ENCODE measurements at places on chromosomes 12 and 14.

GRCh38 chr12:120999191-121000120 lies 16.8 kb downstream of the C12orf43 start:
- DNase-seq, result no peak

DNA sequence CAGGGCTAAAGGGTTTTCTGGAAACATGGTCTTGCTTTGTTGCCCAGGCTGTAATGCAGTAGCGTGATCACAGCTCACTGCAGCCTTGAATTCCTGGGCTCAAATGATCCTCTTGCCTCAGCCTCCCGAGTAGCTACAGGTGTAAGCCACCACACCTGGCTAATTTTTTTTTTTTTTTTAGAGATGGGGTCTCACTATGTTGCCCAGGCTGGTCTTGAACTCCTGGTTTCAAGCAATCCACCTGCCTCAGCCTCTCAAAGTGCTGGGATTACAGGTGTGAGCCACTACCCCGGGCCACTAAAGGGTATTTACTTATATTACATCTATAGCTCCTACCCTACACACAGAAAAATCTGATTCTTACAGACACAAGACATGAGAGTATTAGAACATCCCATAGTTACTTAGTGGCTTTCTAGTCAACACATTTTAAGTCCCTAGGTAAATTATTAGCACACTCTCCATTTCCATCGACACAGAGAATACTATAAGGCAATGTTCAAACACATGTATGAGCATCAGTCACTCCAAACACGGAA lies 6.2 kb upstream of the DCAF11 start:
- no peak for DNase-seq

DNA sequence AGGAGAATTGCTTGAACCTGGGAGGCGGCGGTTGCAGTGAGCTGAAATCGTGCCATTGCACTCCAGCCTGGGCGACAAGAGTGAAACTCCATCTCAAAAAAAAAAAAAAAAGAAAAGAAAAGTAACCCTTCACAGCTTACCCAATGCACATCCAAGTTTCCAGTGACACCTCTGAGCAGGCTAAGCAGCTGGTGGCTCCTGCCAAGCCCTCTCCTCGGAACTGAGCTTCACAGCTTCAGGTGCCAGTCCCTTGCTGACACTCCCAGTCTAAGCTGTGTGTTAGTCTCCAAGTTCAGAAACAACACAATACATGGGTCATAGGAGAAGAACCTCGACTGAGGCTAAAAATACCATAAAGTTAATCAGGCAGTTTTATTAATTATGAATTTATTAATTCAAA lies 7.9 kb downstream of the CD9 start:
- DNase-seq, result no peak

DNA sequence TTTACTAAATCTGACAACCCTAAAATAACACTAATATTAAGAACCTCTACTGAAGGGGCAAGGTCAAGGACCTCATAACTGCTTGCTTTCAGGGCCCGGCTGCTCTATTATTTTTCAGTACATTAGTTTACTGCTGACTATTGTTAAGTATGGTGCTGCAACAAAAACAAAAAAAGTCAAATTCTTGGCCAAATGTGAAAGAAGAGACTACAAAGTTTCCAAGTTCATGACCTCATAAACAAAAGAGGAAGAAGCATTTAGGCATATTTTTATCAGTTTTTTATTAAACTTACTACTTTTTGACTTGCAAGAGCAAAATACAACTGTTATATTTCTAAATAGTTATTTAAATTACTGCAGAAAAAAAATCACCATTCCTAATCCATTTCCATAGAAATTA lies 109.8 kb upstream of the GPHB5 start:
- no peak for DNase-seq

DNA sequence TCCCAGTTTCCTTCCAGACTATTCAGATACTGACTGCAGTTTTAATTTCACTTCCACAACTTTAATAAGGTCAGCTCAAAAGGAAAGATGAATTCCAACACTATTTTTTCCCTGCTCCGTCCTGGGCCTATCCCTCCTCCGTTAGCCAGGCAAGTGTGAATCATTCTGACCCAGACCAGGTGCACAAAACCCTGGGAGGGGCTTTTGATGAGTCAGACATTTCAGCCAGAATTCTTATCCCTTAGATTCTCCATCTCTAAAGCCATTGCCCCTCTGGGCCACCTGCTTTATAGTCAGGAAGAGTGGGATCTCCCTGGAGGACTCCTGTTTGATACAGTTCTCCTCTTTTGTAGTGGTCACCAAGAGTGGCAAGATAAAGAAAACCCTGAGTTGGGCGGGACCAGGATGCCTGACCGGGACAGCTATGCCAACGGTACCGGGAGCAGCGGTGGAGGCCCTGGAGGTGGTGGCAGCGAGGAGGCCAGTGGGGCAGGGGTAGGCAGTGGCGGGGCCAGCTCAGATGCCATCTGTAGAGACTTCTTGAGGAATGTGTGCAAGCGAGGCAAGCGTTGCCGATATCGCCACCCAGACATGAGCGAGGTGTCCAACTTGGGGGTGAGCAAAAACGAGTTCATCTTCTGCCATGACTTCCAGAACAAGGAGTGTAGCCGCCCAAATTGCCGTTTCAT lies 2.2 kb downstream of the ZC3H10 start:
- DNase-seq, result no peak

DNA sequence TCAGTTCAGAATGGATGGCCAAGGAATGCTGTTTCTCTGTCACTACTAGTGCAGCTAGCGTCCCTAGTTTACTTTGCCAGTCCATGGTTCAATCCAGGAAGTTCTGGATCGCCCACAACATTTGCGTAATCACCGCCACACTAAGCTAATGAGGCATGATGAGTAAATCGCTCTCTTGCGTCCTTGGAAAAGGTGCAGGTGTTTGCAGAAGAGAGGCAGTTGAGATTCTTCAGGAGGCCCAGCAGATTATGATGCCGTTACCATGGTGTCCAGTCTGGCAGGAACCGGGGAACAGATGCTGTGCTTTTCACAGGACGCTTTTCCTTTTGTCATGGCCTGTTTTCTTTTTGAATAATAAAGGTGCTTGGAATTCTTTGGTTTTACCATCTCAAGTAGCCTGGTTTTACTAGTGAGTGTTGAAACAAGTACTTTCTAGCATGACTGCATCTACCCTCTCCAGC lies 9.0 kb downstream of the TPH2 start:
- DNase-seq, result no peak

- DNase-seq, result no peak
These were observed 33.6 kb downstream of the CMKLR1 start for GRCh38 chr12:108305520-108305919.

DNA sequence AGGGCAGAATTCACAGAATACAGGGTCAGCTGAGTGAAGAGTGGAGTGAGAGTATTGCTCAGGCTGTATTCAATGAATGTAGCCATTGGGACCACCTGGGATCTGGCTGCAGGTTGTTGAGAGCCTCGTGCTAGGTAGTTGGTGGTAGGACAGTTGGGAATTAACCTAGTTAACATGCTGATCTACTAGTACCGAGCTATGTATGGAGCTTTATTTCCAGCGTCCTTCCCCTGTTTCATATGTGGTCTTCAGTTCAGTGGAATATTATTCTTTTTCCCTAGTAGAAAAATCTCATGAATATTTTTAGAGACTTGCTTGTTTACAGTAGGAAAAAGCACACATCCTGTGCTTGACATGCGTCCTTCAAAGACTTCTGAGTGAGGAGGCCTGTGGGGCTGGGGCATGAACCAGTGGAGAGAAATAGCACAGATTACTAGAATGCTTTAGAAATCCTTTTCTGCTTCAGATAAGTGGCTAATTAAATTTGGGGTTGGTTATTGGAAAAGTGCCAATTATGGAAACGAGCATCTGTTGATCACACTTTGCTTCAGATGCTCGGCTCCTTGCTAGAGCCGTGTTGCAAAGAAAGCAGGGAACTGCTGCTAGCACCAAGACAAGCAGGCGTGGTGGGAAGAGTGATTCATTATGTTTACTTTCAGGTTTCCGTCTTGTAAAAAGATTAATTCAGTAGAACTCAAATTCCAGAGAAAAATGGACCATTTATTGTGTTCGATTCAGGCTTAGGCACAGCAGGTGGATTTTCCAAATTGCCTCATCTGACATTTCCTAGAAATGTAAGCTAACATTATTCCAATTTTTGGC lies 53.6 kb downstream of the ARF6 start:
- no peak for DNase-seq

- no peak for DNase-seq
These were observed 88.3 kb downstream of the OTOGL start for GRCh38 chr12:80187660-80188090.

- no peak for DNase-seq
These were observed 20.2 kb upstream of the FAM234B start for GRCh38 chr12:13023811-13024530.

GRCh38 chr14:102479777-102480176 lies 29.8 kb downstream of the ANKRD9 start:
- DNase-seq, result no peak

DNA sequence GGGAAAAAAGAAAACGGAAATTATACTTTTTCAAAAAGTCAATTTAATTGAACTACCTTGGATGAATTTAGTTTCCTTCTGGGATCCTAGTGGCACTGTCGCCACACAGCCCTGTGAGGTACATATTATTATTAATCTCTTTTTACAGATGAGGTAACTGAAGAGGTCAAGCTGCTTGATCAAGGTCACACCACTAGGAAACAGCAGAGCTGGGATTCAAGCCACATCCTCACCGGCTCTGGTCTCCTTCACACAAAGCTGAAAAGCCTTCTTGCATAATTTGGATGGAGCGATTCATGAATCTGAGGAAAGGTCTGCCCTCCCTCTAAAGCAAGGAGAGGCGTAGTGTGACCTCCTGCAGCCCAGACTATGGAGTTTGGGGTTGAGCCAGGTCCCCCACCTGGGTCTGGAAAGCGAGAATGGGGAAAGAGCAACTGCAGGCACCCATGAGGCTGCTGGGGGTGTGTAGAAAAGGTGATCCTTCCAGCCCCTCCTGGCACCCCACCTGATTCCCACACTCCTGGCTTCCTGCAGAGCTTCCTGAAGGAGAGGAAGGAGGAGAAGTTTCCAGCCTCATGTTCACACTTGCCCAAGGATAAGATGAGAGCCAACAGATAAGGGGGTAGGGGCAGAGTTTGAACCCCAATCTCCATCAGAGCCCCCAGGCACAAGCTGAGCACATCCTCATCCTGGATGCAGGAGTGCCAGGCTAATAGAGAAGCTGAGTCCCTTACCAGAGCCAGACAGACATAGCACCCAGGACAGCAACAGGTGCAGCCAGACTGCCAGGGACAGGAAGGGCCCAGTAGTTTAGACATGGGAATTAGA lies 3.9 kb upstream of the KRT79 start:
- DNase-seq, result no peak

GRCh38 chr12:95282266-95282665 lies 64.7 kb downstream of the VEZT start:
- no peak for DNase-seq

- DNase-seq, result no peak
These were observed 84.5 kb downstream of the SPTB start for GRCh38 chr14:64795211-64795610.

- no peak for DNase-seq
These were observed 2.1 kb downstream of the KIF21A start for GRCh38 chr12:39440781-39441180.

DNA sequence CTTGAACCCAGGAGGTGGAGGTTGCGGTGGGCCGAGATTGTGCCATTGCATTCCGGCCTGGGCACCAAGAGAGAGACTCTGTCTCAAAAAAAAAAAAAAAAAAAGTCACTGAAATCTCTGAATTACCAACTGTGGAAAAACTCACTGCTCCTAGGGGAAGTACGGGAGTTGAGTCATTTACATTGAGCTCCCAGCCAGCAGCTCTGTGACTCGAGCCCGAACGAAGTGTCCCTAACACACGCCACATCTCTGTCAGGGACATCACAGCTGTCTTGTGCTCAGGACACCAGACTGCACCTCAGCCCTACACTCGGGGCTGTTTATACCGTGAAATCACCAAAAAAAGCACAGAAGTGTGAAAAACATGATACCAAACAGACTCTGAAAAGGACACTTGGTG lies 21.1 kb downstream of the ATP6V0A2 start:
- no peak for DNase-seq

DNA sequence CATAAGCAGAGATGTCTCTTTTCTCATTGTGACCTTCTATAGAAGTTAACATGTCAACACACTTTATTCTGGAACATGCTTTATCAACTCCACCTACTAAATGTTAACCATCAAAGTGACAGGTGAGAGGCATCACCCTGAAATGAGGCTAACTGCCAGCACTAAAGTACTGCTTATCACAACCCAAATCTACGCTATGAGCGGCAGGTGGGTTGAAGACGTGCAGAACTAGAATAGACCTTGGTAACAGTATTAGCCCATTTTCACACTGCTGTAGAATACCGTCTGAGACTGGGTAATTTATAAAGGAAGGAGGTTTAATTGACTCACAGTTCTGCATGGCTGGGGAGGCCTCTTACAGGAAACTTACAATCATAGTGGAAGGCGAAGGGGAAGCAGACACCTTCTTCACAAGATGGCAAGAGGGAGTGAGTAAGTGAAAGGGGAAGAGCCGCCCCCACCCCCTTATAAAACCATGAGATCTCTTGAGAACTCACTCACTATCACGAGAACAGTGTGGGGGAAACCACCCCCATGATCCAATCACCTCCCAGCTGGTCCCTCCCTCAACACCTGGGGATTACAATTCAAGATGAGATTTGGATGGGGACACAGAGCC lies 359.0 kb downstream of the SEC23A start:
- no peak for DNase-seq

DNA sequence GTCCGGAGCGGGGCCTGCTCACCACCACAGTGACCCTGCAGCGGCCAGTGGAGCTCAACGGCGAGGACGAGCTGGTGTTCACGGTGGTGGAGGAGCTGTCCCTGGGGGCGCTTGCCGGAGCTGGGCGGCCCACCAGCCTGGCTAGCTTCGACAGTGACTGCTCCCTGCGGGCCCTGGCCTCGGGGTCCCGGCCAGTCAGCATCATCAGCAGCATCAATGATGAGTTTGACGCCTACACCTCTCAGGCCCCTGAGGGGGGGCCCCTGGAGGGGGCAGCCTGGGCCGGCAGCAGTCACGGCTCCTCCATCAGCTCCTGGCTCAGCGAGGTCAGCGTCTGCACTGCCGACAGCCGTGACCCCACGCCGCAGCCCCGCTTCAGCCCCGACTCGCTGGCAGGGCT lies 37.4 kb downstream of the KIF26A start:
- DNase-seq, result no peak

DNA sequence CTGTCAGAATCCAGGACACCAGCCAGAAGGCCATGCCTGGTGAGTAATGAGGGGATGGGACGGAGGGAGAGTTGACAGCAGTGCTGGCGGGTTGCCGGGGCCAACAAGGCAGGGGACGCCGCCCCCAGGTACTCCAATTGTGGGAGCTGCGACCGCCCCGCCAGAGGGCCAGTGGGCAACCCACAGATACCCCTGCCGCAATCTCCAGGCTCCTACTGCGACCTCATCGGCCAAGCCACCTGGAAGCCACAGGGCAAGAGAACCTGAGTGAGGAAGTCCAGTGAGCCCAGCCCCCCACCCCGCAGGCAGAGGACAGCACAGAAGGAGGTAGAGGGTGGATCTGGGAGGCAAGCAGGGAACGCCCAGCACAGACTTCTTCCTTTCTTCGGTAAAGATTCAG lies 103.0 kb downstream of the RIMBP2 start:
- DNase-seq, result no peak

- DNase-seq, result no peak
These were observed 27.5 kb downstream of the RFLNA start for GRCh38 chr12:124322271-124322998.

- no peak for DNase-seq
These were observed 27.1 kb downstream of the TTC8 start for GRCh38 chr14:88851587-88851986.

GRCh38 chr14:76654573-76655108 lies 106.6 kb upstream of the VASH1 start:
- no peak for DNase-seq

Measured in stimulated activated CD4-positive, alpha-beta T cell treated with anti-CD3 and anti-CD28 coated beads, Interleukin-1b, Interleukin-23, amount 100 ng/mL, for 4 hours (primary cell).